ENCODE measurements at places on chromosomes 6 and 20. TPM values are rescaled to one million over a fixed set of nuclear protein-coding genes. Genes with fewer than 3 reads are reported as not detected.

Gene ABHD16B
- total RNA-seq = not detected

Gene ZNF334
- 13.4 TPM for total RNA-seq

Gene KIF25
- total RNA-seq = 0.90 TPM

DNA sequence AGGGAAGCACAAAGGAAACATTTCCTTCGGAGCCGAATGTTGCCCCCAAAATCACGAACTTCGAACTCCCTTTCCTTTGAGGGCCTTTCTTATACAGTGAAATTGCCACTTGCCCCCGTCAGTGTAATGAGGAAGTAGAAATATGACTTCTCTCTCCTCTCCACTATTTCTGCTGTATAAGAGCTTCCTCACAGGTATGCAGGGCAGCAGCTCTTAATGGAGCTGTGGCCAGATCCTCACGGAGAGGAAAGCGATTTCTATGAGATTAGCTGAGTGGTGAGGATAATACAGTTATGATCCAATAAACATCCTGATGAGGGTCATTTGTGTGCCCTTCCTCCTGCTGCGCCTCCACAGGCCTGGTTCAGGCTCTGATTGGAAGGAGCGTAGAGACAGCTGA is 10.8 kb upstream of the CPNE5 start:
- DNase-seq = no peak

GRCh38 chr20:10427060-10427692 is 6.8 kb downstream of the MKKS start:
- peak; percentile 69 for DNase-seq

DNA sequence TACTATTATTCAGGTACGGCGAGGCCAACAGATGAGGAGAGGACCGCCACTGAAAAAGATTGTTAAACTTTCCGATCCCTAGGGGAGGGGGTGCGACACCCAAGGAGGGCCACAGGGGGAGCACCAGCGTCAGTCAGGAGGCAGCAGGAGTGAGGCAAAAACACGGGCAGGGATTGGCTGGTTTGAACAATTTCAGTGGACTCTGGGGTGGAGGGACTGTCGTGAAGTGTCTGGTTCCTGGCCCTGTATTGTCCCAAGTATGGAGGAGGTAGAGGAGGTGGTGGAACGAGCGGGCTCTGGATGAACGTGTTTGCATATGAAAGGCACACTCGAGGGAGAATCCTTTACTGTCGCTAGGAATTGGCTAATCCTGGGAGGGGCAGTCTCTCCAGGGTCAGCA is 32.5 kb upstream of the MCUR1 start:
- DNase-seq = no peak

GRCh38 chr6:24931718-24932691 is 3.8 kb downstream of the RIPOR2 start:
- DNase-seq = no peak

DNA sequence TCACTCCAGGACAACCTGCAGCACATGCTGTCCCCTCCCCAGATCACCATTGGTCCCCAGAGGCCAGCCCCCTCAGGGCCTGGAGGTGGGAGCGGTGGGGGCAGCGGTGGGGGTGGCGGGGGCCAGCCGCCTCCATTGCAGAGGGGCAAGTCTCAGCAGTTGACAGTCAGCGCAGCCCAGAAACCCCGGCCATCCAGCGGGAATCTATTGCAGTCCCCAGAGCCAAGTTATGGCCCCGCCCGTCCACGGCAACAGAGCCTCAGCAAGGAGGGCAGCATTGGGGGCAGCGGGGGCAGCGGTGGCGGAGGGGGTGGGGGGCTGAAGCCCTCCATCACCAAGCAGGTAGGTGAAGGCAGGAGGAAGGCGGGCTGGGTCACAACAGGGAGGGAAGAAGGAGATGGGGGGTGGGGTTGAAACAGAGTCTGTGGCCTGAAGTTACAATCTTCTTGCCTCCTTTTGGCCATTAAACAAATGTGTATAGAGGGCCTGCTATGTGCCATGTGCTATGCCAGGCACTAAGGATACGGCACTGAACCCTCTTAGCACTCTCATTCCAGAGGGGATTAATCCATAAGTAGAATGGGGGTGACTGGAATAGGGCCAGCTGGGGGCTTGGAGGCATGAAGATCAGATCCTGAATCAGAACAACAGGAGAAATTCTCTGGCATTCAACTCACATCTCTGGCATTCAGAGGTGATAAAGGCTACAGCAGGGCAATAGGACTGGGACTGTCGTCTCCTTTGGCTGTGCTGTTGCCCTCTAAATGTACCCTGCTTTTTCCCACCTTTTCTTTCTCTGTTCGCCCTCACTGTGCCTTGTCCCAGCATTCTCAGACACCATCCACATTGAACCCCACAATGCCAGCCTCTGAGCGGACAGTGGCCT is 10.5 kb upstream of the ZBTB9 start:
- no peak for DNase-seq

- DNase-seq = no peak
Observed at GRCh38 chr6:168238159-168238909, 81.2 kb downstream of the DACT2 start.

DNA sequence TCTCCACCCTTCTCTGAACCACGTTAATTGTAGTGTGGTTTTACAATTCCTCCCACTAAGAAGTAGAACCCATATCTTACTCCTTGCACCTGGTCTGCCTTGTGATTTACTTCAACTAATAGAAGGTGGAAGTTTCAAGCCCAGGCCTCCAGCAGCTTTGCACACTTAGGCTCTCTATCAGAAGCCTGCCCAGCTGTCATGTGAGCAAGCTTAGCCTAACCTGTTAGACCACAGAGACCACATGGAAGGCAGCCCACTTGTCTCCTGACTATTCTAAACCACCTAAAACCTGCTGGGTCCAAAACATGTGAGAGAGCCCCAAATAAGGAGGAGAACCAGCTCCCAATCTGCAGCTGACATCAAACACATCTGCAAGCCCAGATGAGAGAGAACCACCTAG is 127.6 kb upstream of the BTBD3 start:
- no peak for DNase-seq

DNA sequence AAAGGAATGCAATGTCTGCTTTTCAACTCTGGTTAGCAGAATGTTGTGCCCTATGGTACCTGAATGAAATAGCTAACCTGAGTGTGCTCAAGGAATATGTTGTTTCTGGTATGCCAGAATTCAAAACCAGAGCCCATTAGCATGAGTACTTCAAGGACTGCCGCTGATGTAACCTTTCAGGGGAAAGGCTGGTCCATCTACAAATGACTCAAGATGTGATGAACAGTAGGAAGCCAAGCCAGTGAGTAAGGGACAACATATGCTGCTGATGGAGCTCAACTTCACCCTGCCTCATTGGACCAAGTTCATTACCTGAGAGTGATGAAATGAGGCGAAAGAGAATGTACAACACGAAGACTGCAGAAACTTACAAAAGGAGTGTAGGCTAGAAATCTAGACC is 95.7 kb upstream of the BMP2 start:
- DNase-seq = no peak

- DNase-seq = no peak
Observed at GRCh38 chr6:150857062-150857944, 8.2 kb upstream of the MTHFD1L start.

DNA sequence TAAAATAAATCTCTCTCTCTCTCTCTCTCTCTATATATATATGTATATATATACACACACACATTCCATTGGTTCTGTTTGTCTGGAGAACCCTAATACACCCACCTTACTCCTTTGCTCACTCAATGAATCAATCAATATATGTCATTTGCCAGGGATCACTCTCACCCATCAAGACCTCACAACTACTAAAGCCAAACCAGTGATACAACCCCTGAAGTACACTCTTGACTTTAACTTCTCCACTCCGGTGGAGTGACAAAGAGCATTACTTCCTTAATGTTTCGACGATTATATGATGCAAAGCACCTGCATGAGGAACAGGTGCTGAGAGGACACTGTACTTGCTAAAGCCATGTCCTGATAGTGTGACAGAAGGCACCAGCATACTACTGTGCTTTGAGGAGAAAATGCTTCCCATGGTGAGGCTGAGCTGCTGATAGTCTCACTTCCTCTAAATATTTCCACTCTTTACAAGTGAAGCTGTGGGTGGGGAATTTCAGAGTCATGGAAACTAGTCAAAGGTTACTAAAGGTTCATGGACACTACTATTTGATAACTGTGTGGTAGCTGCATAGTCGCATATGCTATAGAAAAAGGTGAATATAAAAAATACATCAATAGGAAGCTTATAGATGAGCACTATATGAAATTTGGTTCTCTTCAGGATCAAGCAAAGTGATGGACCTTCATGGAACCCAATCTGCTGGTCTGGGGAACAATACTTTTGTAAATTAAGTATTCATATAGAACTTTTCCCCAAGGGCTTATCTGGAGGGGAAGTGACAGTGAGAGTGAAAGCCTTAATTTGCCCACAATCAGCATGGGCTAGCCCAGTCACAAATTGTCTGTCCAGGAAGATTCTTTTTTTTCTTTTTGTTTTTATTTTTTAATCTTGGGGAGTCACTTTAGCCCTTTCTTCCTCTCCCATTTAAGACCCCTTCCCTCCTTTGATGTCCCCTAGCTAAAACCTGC is 141.9 kb upstream of the NEDD9 start:
- no peak for DNase-seq

- no peak for DNase-seq
Observed at GRCh38 chr6:74284284-74284683, 588.3 kb downstream of the CD109 start.

GRCh38 chr6:91126876-91127275 is 540.0 kb upstream of the MAP3K7 start:
- no peak for DNase-seq

- DNase-seq = no peak
Observed at GRCh38 chr20:18754653-18755045, 58.9 kb upstream of the SCP2D1 start.

GRCh38 chr6:1657771-1658165 is 48.1 kb downstream of the FOXC1 start:
- DNase-seq = no peak

DNA sequence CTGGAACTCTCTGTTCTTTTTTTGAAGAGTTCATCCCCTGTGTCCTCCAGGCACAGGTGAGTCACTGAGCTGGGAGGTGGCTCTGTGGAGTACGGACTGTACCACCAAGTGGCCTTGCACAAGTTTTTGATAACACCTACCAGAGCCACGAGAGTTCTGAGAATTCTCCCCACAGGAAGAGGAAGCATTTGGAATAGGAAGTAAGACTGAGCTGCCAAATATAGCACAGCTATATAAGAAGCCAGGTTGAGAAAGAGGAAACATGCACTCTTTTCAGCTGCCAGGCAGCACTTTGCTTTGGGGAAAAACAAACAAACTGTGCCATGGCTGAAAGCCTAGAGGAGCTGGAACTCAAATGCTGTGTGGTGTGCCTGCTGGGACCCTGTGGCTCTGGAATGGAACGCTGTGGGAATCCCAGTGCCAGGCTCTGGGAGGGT is 70.8 kb upstream of the RIPOR2 start:
- no peak for DNase-seq

- no peak for DNase-seq
Observed at GRCh38 chr6:79713701-79714322, 82.7 kb downstream of the SH3BGRL2 start.
